Left hindlimb (tissue), 1 donor: ENCODE measurements at places on chromosomes 3 and 15.

GRCh38 chr3:124792341-124793040 is 62.2 kb downstream of the UMPS start:
- DNase-seq, result no peak

- no peak for DNase-seq
These were observed 370.6 kb upstream of the TBL1XR1 start for GRCh38 chr3:177567833-177568232.

GRCh38 chr3:78644847-78645246 is 1123.0 kb downstream of the ROBO1 start:
- DNase-seq, result no peak

GRCh38 chr3:124826703-124827102 is 60.5 kb downstream of the ITGB5 start:
- DNase-seq, result no peak

DNA sequence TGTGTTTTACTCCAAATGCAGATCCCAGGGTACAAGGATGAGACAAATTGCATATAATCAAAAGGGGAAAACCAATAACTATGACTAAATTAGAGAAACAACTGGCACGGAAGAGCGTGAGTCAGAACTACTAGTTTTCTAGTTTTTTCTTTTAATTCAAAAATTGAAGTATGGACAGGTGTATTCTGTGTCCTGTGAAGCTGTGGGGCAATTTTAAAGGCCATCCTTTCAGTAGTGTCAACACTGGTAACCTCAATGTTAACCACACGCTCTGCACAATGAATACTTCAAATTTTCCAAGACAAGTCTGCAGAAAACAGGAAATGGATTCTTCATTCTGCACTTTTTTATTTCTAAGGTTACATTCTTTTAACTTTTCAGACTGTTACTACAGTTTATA is 32.5 kb upstream of the GOLGA8A start:
- DNase-seq, result no peak

GRCh38 chr15:93044301-93045190 is 44.5 kb downstream of the RGMA start:
- no peak for DNase-seq

DNA sequence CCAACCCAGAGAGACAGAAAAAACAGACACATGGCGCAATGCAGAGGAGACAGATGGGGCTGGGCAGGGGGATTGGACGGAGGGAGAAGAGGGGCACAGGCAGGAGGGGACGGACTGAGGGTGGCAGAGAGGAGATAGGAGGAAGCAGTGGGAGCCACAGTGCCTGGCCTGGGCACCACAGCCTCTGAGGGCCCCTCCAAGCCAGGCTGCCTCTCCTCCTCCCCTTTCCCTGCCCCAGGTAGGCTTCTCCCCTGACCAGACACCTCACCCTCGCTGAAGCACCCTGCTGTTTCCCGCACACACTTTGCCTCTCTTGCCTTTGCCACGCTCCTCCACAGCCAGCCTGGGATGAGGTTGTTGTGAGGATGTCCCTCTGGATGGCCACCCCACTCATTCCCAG is 84.0 kb upstream of the PRR20G start:
- DNase-seq, result no peak

DNA sequence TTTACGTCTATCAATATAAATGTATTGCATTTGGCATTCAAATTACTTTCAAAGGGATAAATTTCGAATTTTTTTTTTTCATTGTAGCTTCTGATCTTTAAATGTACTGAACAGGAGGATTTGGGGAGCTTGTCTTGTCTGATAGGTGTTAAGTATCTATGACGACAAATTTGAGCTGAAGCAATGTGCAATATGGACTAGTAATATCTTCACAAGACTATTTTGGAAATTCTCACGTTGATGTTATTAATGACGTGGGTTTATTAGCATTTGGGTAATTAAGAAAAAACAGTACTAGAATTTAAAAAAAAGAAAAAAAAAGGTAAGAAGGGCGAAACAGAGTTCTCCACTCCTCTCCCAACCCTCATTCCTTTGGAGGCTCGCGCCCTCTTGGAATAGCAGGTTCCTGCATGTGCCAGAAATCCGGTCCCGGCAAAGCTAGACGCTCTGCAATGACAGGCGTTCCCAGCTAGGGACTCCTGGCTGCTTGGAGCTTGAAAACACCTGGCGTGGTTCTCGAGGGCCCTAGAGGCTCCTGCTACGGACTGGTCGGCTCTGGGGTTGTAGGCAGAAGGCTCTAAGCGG is 648 bp upstream of the P2RY1 start:
- no peak for DNase-seq

DNA sequence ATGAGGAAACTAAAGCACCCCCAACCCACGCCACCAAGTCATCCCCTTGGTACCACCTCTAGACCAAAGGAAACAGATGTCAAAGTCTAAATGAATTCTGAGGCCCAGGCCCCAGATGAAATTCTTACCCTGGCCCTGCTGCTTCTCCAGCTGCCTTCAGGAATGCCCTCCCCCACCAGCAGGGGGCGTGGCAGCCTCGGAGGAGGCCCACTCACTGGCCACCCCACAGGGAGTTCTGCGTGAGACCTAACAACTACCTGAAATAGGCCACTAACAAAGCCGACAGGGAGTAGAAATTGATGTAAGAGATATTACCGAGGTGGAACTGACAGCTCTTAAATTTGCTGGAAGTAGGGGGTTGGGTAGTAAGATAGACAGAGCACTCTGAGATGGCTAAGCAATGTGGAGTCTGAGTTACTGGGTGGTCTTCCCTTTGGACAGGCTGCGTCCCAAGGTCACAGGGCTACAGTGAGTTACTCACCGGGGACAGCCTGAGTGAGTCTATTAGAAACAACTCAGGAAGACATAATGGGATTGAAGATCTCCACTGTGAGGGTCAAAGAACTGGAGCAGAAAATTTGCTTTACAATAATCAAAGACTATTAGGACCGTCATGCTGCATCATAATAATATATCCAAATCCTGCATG is 240.7 kb downstream of the SHOX2 start:
- no peak for DNase-seq

DNA sequence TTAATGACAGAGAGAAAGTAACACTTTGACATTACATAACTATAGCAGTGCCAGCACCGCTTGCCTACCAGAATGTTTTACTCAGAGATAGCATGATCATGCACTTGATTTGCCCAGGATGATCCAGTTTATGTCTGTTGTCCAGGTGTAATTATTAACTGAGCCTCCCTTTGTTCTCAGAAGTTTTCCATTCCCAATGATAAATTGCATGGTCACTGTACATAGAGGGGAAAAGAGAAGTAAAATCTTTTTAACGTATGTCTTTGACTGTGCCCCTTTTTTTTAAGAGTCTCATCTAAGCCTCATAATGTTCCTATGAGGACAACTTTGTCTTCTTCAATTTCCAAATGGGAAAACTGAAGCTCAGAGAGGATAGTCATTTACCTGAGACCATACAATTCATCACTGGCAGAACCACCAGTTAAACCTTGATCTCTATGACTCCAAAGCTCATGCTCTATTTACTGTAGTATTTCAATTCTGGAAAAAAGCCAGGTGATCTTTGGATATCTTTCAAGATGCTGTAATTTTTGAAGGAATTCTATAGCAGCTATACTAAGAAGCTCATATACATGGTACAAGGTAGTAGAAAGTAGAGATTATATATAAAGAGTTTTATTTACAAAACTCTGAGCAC is 25.1 kb downstream of the C3orf85 start:
- no peak for DNase-seq

- peak; percentile 43 for DNase-seq
These were observed 16.9 kb downstream of the NR2F2 start for GRCh38 chr15:96347181-96348111.

GRCh38 chr3:170386468-170386867 is 29.0 kb downstream of the SKIL start:
- DNase-seq, result no peak

DNA sequence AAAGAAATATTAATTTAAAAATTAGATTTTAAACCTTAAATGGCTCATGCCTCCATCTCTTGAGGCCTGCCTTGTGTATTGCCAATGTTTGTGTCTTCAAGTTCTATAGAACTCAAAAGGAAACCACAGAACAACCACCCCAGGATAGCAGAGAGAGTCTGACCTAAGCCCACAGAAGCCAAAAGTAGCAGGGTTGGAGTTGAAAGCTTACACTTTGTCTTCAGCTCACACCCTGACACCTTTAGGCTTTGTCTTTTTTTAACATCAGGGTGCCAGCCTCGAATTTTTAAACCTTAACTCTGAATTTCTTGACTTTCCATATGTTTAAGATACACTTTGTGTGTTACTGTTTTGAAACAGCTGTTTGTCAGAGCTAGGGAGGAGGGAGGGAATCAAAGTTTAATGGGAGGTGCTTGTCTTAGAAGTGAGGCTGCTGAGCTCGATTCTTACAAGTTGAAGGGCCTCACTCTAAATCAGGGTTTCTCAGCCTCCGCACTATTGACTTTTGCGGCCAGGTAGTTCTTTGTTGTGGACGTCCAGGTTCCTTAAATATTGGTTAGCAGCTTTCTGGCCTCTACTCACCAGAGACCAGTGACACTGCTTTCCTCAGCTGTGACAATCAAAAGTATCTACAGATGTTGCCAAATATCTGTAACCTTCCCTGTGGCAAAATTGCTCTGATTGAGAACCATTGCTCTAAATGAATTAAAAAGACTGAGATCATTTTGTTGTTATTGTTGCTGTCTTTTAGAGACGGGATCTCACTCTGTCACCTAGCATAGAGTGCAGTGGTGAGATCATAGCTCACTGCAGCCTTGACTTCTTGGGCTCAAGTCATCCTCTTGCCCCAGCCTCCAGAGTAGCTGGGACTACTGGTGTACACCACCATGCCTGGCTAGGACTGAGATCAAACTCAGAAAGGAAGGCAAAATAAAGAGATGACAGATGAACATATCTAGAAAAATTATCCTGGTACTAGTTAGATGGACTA is 139.2 kb upstream of the EOMES start:
- DNase-seq, result no peak

- DNase-seq, result no peak
These were observed 35.3 kb downstream of the KCNH8 start for GRCh38 chr3:19183584-19183983.

DNA sequence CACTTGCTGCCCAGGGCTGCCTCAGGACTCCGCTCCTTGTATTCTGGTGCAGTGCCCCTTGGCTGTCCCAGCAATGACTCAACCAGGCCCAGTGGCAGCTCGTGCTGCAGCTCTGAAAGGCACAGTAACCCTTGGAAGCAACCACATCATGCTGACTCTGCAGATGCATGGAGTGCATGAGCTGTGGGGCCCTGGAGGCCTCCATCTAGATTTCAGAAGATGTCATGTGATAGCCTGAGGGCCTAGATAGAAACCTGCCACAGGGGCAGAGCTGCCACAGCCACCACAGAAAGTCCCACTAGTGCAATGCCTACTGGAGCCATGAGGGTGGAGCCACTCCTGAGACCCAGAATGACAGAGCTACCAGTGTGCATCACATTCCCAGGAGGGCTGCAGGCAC is 117.1 kb upstream of the SMAD3 start:
- no peak for DNase-seq

DNA sequence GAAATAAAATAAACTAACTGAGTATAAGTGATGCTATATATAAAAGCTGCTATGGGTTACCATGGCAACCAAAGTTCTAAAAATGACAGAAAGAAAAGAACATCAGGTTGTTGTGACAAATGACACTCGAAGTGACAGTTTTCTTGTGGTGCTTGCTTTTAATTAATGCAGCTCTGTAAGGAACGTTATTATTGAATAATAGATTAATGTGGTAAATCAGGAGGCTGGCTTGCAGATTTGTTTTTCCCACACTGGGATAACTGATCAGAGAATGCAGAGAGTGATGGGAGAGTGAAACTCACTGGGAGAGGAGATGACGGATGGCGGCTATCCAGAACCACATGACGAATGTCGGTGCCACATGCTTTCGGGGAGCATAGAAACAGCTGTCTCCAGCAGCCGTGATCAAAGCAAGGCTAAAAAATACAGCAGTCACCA is 207.0 kb upstream of the ATP10A start:
- no peak for DNase-seq

DNA sequence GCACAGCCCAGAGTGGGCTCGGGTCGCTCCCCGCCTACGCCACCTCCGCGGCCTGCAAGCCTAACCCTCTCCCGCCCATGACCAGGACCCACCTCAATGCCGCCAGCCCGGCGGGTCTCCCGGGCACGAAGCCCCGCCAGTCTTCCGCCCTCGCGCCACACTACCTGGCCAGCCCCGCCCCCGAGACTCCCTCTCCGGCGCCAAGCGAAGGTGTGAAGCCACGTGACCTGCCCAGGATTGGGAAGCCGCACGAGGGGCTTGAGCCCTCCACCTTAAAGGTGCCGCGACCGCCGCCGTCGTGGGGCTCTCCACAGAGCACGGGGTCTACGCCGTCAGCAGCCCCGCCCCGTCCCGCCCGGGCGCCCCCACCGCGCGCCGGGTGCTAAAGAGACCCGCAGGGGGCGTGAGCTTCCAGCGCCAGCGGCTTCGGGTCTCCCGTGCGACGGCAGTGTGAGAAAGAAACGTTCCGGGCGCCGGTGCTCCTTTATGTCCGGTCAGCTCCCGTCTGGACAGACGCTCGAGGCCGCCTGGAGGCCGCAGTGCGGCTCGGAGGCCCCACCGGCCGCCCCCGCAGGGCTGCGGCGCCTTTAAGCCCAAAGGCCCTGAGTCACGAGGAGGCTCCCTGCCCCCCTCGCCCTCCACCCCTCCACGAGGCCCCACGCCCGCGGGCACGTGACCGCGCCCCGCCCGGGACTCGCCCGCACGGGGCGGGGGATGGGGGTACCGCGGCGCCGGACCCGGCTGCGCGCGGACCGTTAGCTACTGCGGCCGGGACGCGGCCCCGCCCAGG is at the start of gene CPEB1:
Gene CPEB1, minus strand, starts transcription at position 319 of the 790 bp plus-strand sequence. CDS start 18,904 bp downstream, outside the sequence.
- peak; percentile 36 for DNase-seq

GRCh38 chr3:1883534-1883933 is 215.1 kb upstream of the CNTN4 start:
- DNase-seq, result no peak

DNA sequence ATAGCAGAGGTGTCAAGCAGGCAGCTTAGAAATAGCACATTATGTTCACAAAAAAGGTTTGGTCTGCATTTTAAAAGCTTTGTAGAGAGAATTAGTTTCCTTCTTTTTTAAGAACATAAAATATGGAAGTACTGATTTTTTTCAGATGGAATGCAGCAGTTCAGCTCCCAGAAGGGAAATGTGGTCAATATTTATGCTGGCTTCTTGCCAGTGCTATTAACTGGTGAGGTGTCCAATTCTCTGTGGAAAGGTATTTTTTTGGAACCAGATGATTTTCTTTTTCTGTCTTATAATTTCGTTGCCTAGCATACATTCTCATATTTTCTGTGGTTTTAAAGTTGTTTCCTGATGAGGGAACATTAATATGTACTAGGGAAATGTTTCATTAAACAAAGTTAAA is 211.4 kb upstream of the ZNF385D start:
- DNase-seq, result no peak
